ENCODE measurements at places on chromosomes 12 and 14.
A peak's percentile ranks its signal among the peaks of the same experiment; 100 is the strongest.

GRCh38 chr12:104549815-104550480 lies 93.2 kb downstream of the CHST11 start:
- DNase-seq: no peak

- no peak for DNase-seq
Measured at GRCh38 chr12:32292151-32292550, 107.2 kb upstream of the FGD4 start.

DNA sequence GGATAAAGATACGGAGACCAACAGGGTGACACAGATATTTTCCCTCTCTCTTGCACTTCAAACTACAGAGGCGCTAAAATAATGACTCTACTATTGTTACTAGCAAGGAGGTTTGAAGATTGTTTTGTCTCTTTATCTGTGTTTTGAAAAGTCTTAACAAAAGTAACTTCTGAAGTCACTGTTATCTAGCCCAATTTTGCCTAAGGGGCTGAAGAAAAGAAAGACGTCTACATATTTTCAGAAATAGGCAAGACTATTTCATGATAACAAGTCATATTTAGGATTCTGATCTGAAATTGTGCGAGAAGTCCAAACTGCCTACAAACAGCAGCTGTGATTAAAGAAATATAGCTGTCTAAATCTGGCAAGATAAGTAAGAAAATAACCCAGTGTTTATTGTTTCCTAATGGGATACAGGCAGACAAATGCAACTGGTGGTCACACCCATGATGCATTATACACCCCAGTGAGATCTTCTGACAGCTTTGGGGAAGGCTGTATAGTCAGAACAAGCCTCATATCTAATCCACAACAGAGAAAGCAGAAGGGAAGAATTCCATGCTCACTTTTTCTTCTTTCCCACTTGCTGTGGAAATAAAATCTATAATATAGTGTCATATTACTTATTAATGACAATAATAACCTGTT lies 226.9 kb upstream of the ARID2 start:
- DNase-seq: no peak

DNA sequence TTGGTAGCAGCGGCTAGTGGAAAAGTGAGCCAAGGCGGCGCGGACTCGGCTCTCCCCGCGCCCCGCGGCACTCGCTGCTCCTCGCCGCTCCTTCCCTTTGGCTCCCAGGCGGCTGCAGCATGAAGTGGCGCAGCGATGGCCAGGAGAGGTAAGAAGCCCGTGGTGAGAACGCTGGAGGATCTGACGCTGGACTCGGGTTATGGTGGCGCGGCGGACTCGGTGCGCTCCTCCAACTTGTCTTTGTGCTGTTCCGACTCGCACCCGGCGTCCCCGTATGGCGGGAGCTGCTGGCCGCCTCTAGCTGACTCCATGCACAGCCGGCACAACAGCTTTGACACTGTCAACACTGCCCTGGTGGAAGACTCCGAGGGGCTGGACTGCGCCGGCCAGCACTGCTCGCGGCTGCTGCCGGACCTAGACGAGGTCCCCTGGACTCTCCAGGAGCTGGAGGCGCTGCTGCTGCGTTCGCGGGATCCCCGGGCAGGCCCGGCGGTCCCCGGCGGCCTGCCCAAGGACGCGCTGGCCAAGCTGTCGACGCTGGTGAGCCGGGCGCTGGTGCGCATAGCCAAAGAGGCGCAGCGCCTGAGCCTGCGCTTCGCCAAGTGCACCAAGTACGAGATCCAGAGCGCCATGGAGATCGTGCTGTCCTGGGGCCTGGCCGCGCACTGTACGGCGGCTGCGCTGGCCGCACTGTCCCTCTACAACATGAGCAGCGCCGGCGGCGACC lies 225.6 kb upstream of the CRY1 start:
- DNase-seq: no peak

DNA sequence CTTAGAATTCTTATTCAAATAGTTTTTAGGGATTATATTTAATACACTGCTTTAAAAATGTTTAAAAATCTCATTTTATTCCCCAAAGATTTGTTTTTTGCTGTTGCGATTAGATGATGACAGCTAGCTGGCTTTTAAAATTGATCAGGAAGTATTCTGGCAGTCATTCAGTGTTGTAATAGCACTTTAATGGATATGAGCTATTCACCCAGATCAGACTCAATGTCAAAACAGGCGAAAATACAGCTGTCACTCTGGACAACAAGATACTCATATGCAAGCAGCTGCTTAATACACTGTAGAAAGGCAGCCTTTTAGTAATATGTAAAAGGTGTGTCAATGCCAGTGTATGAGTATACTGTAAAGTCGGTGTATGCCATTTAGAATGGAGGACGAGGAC lies 91.7 kb downstream of the NPAS3 start:
- no peak for DNase-seq

GRCh38 chr12:124518051-124518932 lies 49.1 kb downstream of the NCOR2 start:
- peak; percentile 99 for DNase-seq

- DNase-seq: no peak
Measured at GRCh38 chr12:28027328-28027727, 54.8 kb upstream of the PTHLH start.

DNA sequence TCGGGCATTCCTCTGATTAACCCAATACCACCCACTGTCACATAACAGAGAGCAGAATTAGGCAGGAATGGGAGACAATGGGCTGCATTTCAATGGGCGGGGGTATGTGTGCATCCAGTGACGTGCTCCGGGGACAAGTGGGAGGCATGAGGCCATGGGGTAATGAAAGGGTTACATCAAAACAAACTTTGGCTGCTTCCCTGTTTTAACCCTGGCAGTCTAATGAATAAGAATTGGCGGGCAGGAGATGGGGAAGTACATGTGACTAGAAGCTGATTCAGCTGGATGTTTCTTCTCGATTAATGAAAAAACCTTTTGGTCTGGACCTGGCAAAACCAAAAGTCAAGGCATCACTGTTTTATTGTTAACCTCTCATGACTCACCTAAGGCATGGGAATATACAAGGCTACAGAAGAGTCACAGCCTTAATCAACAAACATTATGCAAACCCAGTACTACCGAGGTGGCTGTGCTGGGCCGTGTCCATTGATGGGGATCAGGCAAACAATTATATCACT lies 44.2 kb downstream of the SOCS2 start:
- DNase-seq: no peak

DNA sequence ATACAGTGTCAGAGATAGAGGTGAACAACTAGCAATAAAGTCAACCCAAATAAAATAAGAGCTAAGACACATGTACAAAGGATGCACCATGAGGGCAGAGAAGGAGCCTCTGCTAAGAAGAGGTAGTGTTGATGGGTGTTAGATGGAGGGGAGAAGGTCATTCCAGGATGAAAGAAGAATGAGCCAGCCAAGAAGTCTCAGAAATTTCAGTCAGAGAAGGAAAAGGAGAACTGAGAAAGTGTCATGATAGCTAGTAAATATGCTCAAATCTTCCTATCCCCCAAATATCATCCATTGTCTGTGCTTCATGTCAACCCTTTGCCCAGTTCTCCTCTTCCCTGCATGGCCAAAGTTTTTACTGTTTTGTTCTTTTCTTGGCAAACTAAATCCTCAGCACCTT lies 225.2 kb upstream of the BTG1 start:
- DNase-seq: no peak

- DNase-seq: no peak
Measured at GRCh38 chr12:105109465-105110212, 2.1 kb downstream of the WASHC4 start.

GRCh38 chr12:6343518-6343917 lies 1.6 kb upstream of the TNFRSF1A start:
- no peak for DNase-seq

DNA sequence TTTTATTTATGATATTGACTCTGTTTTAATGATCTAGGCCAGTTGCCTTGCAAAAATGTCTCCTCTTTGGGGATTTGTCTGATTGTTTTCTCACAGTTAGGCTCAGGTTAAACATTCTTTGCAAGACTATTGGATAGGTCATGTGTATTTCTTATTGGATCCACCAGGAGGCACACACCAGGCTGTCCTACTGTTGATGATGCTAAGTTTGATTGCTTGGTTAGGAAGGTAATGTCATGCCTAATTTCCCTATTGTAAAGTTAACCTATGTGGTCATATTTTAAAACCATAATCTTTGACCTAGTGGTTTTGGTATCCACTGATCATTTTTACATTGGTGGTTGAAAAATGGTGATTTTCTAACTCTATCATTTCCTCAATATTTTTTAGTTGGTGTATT lies 137.1 kb downstream of the BRMS1L start:
- no peak for DNase-seq

GRCh38 chr12:88035907-88036289 lies 6.7 kb upstream of the C12orf50 start:
- DNase-seq: no peak

DNA sequence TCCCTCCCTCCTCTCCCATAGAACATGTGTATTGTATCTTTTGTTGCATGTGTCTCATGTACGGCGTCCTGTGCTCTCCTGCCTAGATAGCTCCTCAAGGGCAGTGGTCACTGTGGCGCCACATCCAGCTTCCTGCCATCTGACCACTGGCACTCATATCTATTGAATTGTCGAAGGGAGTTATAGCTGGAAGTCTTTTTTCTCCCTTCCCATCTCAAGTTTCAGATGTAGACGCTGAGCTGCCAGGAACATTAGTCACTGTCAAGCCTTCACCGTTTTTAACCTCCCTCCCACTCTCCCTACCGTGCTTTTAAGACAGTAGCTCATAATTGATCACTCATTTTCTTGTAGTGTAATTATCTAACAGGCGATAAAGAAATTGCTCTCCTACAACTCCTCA lies 33.0 kb downstream of the MTHFD1 start:
- no peak for DNase-seq

DNA sequence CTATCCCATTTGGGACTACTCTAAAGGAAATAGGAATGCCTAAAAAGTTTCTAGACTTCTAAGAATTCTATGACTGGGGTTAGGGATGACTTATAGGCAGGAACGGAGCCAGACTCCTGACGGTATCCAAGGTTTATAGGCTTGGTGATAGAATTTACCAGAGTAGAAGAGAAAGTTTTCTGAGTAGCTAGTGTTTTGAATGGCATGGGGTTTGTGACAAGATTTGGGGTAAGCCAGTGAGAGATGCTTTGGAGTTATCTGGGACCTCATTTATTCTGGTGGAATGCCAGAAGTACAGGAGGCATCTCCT lies 444.6 kb downstream of the RAD51B start:
- DNase-seq: no peak

- DNase-seq: no peak
Measured at GRCh38 chr12:20557096-20557495, 138.0 kb upstream of the SLCO1C1 start.

DNA sequence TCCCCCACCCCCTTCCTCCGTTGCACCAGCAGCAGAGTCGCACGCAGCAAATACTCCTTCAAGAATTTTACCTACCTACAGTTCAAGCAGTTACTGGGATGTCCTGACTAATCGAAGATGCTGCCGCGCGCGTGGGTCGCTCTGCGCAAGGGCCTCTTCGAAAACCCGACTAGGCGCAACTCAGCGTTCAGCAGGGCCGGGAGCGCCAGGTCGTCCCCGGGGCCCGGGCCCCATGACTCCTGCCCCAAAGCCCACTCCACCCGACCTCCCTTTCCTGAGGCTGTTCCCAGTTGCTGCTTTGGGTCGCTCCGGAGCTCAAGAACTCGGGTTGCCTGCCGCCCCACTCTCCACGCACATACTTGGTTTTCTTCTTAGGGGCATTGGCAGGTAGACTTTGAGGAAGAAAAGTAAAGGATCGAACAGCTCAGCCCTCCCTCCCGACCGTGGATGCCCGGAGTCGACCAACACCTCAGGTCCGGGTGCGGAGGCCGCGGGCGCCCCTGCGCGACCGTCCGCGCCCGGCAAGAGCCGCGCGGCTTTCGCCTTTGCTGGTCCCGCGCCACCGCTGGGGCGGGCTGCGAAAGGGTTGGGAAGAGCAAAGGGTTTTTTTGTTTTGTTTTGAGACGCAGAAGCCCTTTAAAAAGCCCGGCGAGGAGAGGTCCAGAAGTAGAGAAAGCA lies 1.9 kb downstream of the BMP4 start:
- DNase-seq: no peak

DNA sequence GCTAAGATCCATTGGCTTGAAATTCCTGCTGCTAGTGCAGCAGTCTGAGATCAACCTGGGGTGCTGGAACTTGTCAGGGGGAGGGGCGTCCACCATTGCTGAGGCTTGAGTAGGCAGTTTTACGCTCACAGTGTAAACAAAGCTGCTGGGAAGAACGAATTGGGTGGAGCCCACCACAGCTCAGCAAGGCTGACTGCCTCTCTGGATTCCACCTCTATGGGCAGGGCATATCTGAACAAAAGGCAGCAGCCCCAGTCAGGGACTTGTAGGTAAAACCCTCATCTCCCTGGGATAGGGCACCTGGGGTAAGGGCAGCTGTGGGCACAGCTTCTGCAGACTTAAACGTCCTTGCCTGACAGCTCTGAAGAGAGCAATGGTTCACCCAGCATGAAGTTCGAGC lies 191.7 kb downstream of the ALG10B start:
- DNase-seq: no peak

GRCh38 chr12:124520265-124520701 lies 47.1 kb downstream of the NCOR2 start:
- DNase-seq: no peak

- no peak for DNase-seq
Measured at GRCh38 chr12:116739381-116739887, 1.3 kb downstream of the RNFT2 start.

GRCh38 chr12:1435456-1435855 lies 158.9 kb downstream of the FBXL14 start:
- DNase-seq: peak; percentile 32

DNA sequence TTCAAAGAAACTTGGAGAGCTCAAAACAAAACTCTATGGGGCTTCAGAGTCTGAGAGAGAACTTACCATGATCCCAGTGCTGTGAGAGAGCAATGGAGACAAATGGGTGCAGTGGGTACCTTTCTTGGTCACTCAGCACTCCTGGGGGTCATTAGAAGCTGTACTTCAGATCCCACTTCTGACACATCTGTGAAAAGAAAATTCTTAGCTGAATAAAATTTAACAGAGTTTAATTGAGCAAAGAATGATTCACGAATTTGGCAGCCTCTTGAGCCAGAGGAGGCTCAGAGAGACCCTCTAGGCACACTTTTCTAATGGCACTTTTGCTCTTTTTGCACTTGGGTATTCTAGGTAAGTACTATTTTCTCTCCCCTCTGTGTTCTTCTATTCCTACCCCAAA lies 96.8 kb upstream of the SYT10 start:
- no peak for DNase-seq

Data from retinal pigment epithelial cell (primary cell).